ENCODE measurements at places on chromosomes 2 and 18. TPM values are rescaled to one million over a fixed set of nuclear protein-coding genes. Genes with fewer than 3 reads are reported as not detected.

- no peak for DNase-seq
Observed at GRCh38 chr2:120823551-120823950, 87.9 kb downstream of the GLI2 start.

DNA sequence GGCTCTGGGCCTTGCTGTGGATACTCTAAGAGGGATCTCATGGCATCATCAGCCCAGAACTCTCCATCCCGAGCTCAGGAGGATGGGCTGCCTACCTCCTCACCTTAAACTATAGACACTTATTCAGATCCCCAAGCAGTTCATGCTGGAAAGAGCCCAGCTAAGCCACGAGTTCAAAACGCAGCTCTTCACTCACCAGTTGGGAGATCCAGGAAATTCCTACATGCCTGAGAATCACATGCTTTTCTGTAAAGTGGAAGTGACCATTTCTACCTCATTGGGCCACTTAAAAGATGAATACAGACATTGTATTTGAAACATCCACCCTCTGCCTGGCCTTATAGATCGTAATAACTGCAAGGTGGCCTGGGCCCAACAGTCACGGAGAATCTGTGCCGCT is 6.6 kb downstream of the ATOH8 start:
- DNase-seq = no peak

GRCh38 chr2:144320491-144320890 is 199.4 kb downstream of the ZEB2 start:
- no peak for DNase-seq

- no peak for DNase-seq
Observed at GRCh38 chr18:8601277-8602032, 7.8 kb upstream of the RAB12 start.

GRCh38 chr2:162175714-162176113 is 23.7 kb upstream of the GCG start:
- DNase-seq = no peak

DNA sequence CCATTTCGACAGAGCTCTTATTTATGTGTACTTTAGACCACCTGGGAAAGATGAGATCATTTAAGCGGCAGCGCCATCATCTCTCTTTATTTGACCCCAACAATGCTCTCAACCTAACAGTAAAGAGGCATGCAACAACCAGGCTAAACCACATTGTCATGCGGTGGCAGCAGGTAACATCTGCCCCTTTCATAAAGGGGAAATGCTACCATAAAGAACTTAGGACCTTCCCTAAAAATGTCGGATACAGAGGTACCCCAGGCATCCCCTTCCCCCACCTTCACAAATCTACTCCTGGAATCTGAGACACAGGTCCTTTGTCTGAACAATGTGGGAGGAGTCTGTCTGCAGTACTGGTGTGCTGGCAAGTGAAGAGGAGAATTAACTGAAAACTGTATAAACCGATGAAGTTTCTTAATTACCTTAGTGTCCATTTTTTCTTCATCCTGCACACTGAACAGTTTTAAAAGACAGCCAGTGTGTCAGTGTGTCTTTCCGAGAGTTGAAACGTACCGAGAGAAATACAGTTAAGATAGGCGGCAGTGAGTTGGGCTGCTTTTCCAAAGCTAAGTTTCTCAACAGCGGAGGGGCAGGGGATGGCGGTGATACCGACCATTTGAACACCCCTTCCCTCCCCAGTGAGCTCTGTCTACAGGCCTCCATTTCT is 1.9 kb downstream of the MEX3C start:
- peak; percentile 35 for DNase-seq

TRPM8 gene
- polyA plus RNA-seq = 0.11 TPM

REG3A gene
- polyA plus RNA-seq = not detected

ME2 gene
- polyA plus RNA-seq = 29.1 TPM

MATN3 gene
- 11.3 TPM for polyA plus RNA-seq

Measured in right lung (tissue), 10 donors.